ENCODE measurements at places on chromosomes 11 and 22. TPM values are rescaled to one million over a fixed set of nuclear protein-coding genes. Genes with fewer than 3 reads are reported as not detected.

Gene P2RX3
- not detected for total RNA-seq

Gene APOA1
- not detected for total RNA-seq

Gene HINFP
- total RNA-seq, result 13.1 TPM

Gene KDM4E
- not detected for total RNA-seq

Data from hair follicular keratinocyte (primary cell).